SHP77 (cell line): ENCODE measurements at places on chromosomes 1 and 21.

GRCh38 chr21:21688889-21689288 is 690.7 kb downstream of the NCAM2 start:
- DNase-seq: no peak

GRCh38 chr1:3312898-3313575 is 141.4 kb upstream of the ARHGEF16 start:
- DNase-seq: peak; percentile 53

- DNase-seq: no peak
These were observed 50.2 kb downstream of the DPYD start for GRCh38 chr1:97870589-97870988.

DNA sequence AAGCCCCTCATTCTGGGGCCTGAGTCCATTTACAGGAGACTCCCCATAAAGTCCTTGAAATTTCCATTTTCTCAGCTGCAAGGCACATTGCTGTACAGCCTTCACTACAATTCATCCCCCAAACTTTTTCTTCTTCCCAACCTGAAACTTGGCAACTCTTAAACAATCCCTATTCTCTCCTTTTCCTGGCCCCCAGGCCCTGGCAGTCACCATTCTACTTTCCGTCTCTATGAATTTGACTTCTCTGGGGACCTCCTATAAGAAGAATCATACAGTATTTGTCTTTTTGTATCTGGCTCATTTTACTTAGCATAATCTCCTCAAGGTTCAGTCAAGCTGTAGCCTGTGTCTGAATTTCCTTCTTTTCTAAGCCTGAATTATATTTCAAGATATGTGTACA is 332.9 kb downstream of the PCP4 start:
- DNase-seq: no peak

DNA sequence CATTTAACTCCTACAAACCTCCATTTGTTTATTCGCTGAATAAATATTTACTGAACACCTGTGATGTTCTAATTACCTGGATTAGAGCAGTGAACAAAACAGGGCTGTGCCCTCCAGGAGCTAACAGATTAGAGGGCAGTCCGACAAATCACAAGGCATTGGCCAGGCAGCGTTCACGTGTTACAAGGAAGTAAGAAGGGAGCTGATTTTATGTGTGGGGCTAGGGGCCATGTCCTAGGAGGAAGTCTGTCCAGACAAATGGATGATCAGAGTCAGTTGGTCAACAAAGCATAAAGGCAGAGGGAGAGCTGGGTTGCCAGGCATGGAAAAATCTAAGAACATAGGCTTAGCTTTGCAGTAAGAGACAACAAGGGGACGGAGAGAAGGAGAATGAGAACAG is 57.3 kb upstream of the BACE2 start:
- DNase-seq: no peak

GRCh38 chr1:244322791-244323521 is 128.8 kb downstream of the ADSS2 start:
- no peak for DNase-seq

DNA sequence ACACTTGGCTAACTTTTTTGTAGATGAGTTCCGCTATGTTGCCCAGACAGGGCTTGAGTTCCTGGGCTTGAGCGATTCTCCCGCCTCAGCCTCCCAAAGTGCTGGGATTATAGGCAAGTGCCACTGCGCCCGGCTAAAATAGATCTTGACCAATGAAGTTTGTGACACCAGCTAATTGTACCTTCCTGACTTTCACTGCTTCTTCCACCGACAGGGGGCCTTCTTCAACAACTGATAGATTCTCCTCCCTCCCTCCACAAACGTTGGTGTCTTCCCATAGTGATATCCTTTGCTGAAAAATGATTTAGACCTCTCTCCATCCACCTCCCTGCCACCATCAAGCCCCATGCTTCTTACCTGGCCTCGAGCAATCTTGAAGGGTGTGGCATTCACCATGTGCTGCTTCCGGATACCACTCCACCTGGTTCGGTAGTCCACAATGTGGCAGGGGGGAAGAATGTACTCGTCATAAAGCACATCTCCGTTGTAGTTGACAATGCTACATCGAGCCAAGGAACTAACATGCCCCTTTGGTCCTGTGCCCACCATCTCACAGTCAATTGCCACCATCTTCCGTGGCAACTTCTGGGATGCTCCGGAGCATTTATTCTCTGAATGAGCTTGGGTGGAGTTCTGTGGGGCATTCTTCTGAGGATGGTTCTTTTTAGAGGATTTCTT is 1.6 kb upstream of the METTL25B start:
- DNase-seq: peak; percentile 86

DNA sequence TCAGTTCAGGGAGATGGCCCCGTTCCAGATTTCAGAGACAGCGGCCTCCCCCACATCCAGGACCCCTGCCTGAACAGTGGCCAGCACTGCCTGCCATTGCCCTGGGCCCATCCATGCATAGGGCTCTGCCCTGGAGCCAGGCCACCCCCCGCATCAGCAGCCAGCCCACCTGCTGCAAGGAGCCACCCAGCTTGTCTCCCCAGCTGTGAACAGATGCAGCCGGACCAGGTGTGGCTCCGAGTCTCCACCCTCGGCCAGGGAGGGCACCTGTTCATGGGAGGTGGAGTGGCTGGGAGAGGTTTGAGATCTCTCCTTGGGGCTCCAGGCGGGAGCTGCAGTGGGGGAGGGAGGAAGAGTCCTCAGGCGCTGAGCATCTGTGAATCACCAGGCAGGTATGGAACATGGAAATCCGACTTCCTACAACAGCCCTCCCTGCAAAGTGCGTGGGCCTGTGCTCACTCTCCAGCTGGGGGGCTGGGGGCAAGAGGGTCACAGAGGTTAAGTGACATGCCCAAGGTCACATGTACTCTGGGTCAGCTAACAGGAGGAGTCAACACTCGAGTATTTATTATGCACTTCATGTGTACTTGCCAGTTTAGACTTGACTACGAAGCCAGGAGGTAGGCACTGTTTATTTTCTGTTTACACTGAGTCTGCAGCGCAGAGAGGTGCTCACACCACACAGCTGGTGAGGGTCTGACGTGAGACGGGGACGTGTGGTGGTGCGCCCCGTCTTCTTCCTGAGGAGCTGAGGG is 4.8 kb upstream of the HES5 start:
- DNase-seq: no peak

GRCh38 chr1:218846181-218846580 is 327.5 kb upstream of the LYPLAL1 start:
- no peak for DNase-seq

DNA sequence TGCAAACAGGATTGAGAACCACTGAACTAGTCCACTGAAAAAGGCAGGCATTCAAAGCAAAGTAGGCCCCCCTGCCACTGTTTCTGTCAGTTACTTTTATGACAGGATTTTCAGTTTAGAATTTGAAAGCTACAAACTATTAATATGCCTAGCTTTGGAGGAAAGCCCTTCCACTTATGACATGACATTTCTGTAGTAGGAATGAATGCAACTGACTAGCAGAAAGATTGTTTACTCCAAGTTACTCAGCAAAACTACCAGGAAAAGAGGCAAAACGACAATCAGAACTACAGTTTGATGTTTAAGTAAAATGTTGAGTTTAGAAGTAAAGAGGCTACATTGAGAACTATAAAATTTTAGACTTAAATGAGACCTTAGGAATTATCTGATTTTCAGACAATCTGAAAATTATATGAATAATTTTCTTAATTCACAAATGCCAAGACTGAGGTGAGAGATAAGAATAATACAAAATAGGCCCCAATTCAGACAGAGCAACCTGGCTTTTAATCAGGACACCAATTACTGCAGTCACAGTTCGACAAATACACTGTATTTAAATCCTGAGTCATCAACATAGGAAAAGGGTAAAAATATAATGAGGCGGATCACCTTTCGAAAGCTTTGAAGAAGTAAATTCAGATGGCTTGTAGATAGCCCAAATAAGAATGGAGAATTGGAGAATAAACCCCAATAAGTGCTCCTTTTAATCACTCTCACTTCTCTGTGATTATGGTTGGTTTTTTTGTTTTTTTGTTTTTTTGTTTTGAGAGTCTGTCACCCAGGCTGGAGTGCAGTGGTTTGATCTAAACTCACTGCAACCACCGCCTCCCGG is 2.2 kb downstream of the PRKAB2 start:
- DNase-seq: no peak

DNA sequence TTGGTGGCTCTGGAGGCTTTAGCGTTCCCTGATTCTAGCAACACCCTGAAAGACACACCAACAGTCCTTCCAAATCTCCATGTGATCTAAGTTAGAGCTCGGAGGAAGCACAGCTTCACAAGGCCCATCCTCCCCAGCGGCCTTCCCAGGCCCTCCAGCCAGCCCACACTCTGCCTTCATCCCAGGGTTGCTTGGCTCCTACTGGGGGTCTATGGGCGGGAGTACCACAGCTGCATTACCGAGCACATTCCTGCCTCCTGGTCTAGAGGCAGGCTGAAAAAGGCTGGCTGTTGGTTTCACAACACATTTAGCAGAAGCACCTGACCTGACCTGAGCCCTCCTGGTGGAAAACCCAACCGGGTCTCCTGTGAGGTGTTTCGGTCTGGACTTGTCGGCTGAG is 54.7 kb upstream of the TRIM67 start:
- DNase-seq: no peak

DNA sequence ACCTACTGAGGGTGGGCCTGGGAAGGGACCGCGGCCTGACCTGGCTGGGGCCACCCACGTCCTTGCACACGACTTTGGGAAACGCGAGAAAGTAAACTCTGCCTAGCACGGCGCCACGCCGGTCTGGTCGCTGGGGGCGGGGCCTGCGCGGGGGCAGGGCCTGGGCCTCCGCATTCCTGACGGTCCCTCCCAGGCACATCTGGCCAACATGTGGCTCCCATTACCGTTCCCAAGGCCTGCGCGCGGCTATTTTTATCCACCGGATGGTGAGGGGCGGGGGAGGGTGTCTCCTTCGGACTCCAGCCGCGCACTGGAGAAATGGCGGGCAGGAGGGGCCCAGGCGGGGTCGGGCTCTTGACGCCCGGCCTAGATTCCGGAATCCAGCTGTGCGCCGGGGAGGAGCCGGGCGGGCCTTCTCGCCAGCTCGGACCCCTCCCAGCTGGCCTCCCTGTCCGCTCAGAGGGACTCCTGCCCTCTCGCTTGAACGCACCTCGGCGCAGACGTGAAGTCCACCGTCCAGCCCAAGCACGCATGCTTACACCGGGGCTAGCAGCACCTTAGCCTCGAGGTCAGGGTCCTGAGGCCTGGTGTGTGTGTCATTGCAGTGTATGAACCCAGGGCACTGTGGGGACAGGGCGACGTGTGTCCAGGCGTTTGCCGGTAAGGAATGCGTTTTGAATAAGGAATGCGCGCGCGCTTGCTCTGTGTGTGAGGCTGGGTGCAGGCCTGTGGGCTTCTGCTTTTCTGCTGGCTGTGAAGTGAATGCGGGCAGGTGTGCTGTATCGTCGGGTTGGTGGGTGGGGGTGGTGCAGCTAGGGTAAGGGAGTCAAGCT is 2.1 kb downstream of the EVA1B start:
- no peak for DNase-seq
